ENCODE measurements at places on chromosomes 13 and 19. TPM values are rescaled to one million over a fixed set of nuclear protein-coding genes. Genes with fewer than 3 reads are reported as not detected.

The LENG9 gene
- polyA plus RNA-seq: 0.94 TPM

DNA sequence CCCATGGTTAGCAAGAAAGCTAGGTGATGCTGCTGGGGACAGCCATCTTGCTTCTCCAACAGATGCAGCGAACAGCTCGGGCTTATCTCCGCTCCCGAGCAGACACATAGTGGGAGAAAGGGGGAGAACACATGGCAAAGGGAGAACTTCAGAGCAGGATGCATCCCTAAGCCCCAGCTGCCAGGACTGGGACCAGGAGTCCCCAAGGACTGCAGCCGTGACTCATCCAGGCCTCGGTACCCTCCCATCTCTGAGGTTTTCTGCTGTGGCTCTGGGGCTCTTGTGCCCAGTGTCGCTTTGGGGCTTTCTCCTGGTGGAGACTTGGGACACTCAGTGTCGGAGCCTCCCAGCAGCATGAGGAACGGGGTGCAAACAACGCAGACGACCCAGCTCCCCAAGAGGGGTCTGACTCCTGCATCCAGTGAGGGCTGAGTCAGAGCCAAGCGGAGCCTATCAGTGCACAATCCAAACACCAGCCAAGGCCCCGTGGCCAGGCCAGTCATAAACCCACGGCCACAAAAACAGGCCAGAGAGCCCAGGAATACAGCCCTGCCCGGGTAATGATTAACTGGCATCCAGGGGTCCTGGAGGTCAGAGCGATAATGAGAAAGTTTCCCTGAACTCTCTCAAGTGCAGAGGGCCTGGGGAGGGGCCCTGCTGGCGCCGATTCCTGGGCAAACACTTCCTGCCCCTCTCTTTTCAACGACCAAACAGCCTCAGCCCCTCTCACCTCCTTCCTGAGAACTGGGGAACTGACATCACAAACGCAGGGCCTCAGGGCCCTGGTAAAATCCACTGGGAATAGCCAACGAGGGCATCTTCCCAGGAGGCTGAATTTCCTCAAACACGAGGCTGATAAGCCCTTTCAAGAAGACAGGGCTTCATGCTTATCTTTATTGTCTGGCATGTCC is 202.9 kb downstream of the USP12 start:
- DNase-seq: no peak

DNA sequence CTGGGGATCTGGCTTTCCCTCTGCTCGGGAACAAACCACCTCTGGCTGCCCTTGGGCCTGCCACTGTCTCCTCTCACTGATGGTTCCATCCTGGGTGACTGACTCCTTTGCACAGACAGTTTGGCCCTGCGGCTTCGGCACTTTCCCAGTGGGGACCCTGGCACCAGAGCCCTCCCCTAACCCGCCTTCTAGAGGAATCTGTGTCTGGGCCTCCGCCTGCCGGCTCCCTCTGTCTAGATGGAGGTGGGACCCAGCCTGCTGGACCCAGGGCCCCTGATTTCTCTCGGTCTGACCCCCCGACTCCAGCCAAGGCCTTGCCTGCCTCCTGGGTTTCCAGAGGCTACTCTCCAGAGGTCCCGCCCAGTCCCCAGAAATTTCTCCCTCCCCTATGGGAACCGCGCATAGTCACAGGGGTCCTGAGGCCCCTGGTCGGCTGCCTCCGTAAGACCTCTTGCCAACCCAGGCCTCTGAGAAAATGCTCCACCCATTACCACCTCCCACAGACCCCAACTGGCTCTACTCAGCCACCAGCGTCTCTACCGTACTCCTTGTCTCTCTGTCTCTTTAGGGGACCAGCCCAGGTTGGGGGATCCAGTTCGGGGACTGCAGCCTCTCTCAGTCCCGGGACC is 2.7 kb downstream of the CCDC106 start:
- DNase-seq: no peak

The RASAL3 gene
- polyA plus RNA-seq: 1.1 TPM

DNA sequence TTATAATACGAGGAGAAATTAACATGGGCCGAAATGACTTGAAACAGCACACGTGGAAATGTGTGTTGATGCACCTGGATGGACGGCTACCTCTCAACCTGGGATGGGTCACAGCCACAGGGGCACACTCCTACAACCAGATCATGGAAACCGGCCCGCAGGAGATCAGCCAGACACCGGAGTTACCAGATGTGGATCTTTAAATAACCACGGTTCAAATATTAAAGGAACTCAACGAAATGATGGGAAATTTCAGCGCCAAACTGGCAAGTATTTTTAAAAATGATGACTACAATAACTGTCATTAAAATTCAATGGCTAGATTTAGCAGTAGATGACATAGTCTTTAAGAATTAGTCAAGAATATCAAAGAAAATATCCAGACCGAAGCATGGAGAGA is 166.9 kb upstream of the GPR12 start:
- no peak for DNase-seq

The KLHL1 gene
- polyA plus RNA-seq: not detected

DNA sequence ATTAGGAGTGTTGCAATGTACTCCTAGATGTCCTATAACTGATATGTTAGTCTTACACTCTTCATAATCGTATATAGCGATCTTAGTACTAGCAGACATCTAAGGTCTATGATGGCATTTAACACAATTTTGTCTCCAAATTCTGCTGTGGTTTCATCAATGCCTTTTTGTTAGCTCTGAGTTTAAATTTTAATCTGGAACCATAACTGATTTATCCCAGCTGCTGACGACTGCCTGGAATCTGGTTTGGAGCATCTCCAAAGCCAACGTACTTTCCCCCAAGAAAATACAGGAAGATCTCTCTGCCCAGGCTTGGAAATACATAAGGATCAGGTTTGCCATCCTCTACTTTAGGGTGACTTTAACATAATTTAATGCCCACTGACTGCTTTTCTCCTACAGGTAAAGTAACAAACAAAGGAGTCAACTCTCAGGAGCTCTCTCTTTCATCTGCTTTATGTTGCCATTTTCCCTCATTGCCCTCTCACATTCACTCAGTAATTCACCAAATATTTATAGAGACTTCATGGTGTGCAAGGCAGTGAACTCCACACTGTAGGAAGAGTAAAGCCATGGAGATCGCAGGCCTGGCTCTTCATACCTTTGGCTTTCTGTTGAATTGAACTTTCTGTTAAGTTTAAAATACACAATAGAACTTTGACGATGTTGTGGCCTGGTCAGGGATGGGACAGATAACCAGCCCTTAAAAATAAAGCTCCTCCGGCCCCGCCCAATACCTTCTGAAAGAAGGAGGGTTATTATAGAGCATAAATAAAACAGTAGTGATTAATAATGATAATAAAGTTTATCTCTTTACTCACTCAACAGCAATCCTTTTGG is 23.3 kb upstream of the SPART start:
- peak; percentile 70 for DNase-seq

GRCh38 chr13:45337395-45337794 is 3.6 kb downstream of the TPT1 start:
- DNase-seq: no peak

The GJB6 gene
- polyA plus RNA-seq: not detected

GRCh38 chr13:24039621-24040475 is 120.7 kb upstream of the SPATA13 start:
- no peak for DNase-seq

GRCh38 chr13:40390401-40390916 is 276.0 kb downstream of the FOXO1 start:
- DNase-seq: no peak

- peak; percentile 59 for DNase-seq
Measured at GRCh38 chr13:28494778-28495537, at the start of gene FLT1. Gene FLT1, minus strand, starts transcription at chr13:28495128. Its CDS starts 285 bp downstream, at chr13:28494843.

The LYL1 gene
- polyA plus RNA-seq: 3.9 TPM

DNA sequence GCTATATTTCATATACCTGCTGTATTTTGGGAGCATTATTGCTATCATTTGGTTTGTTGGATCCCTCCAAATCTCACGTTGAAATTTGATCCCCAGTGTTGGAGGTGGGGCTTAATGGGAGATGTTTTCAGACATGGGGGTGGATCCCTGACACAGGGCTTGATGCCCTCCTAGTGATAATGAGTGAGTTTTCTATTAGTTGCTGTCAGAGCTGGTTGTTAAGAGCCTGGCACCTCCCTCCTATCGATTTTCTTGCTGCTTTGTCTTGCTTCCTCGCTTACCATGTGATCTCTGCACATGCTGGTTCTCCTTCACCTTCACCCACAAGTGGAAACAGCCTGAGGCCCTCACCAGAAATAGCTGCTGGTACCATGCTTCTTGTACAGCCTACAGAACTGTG is 259.9 kb upstream of the STARD13 start:
- no peak for DNase-seq

DNA sequence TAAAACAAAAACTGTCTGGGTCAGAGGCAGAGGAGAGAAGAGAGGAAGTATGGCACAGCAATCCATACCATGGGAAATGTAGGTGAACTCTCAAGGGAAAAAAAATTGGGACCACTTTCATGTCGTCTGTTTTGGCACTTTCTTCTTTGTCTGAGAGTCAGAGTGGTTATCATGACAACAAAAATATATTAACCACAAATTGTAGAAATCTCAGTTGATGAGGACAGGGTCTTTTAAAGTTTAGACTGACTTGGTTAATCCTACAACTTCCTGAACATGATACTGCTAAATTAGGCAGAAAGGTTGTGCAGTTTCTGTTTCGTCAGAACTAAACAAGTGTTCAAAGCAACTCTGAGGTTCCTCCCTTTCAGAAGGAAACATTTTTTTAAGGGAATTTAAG is 15.2 kb downstream of the KLF5 start:
- no peak for DNase-seq

DNA sequence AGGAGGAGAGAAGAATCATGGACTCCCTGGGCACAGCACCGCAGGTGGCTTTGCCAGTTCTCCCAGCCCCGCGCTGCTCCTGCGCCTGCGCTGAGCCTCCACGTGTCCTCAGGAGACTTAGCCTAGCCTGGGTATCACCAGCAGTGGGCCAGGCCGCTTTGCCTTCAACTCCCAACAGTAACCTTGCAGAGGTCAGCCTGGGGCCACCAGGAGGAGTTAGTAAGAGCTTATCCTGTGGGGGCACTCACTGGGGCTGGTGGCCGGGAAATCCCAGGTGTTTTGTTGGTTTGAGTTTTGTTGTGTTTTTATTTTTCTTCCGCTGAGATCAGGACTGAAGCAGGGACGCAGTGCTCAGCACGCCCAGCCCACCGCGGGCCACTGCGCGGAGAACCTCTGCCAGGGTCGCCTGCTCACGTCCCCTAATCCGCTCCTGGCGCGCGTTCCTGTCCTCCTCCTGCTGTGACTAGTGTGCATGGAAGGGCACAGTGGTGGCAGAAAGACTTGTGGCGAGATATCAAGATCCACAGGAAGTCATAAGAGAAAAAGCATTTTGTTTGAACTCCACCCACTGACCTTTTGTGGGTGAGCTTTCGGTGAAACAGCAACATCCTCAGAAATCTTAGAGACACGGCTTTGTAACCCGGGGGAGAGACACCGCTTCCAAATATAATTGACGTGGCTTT is 207.4 kb upstream of the RFC3 start:
- no peak for DNase-seq

GRCh38 chr19:28185646-28186045 is 1027.3 kb downstream of the UQCRFS1 start:
- DNase-seq: no peak

GRCh38 chr13:98065468-98065867 is 77.4 kb upstream of the FARP1 start:
- DNase-seq: no peak

GRCh38 chr19:21532904-21533303 is 27.5 kb downstream of the ZNF429 start:
- no peak for DNase-seq

The ZNF571 gene
- polyA plus RNA-seq: 5.8 TPM

GRCh38 chr19:17796013-17796837 is 1.3 kb downstream of the B3GNT3 start:
- DNase-seq: no peak

The NKG7 gene
- polyA plus RNA-seq: 1.2 TPM

- DNase-seq: no peak
Measured at GRCh38 chr19:5456130-5456840, 1.1 kb downstream of the ZNRF4 start.

The CLEC4M gene
- 0.20 TPM for polyA plus RNA-seq

The URAD gene
- polyA plus RNA-seq: not detected

The SH2D3A gene
- polyA plus RNA-seq: 0.97 TPM

DNA sequence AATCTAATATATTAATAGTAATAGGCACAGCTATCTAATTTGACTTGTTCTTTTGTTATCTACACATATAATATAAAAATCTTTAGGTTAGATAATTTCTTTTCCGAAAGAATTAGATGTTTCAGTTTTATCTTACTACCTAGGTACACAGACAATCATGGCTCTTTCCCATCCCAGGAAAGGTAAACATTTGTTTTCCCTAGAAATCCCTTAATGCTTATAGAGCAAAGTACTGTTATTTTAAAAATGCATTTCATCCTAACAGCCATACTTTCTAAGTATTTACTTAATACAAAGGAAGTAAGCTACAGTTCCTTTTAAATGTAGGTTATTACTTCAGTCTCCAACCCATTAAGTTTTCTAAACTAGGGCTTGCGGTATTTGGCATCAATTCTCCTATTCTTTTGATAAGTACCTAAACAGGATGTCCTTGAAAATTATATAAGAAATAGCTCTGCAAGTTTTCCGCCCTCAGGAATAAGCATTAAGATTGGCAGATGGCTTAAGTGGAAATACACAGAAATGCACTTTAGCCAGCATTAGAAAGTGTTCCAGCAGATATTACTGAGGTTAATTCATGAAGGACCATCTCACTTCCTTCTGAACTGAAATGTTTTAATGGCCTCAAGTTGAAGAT is 616.2 kb upstream of the SPRY2 start:
- DNase-seq: no peak

DNA sequence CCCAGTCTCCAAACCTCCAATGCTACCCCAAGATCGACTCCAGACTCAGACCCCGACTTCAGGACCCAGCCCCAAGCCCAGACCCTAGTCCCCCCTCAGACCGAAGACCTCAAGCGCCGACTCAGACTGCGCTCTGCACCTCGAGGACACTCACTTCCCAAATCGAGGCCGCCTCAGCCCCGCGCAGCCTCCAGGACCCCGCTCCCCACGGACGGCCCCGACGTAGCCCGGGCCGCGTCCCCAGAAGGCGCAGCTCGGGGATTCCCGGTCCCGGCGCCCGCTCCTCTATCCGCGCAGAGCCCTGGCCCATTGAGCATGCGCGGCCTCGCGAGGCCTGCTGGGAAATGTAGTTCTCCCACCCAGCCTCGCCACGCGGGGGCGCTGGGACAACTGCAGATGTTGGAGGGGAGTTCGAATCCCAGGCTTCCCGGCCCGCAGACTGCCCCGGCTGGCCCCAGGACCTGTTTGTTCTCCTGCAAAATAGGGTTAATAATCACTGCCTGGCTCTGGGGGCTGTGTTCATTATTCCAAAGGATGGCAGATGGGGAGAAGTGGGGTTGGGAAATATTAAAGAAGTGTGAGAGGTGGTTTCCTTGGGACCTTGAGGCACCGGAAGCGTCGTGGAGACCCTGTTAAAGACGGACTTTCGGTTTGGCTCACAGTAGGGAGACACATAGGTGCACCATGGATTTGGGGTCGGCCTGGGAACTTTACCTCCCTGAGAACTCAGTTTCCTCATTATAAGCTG is at the start of gene APBA3:
TSS of gene APBA3 (minus strand) at position 311 of the 748 bp plus-strand sequence. CDS start 1,428 bp downstream, outside the sequence.
- DNase-seq: peak; percentile 95
